ENCODE measurements at places on chromosomes 3 and 15.

GRCh38 chr3:130699765-130700164 lies 46.9 kb downstream of the PIK3R4 start:
- no peak for DNase-seq

DNA sequence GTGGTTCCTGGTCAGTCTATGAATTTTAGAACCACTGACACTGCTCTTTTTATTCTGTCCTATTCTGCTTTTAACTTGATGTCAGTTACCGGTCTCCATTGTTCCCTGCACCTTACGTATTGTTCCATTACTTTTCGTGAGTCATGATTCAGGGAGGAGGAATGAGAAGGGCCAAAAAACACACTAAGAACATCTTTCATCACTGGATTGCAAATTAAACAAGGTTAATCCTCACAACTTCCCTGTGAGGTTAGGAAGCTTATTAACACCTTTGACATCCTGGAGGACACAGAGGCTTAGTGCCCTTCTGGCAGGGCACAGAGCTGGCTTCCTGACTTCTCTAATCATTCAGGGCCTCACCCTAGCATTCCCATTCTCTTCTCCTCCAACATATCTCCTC lies 227.6 kb upstream of the SATB1 start:
- no peak for DNase-seq

DNA sequence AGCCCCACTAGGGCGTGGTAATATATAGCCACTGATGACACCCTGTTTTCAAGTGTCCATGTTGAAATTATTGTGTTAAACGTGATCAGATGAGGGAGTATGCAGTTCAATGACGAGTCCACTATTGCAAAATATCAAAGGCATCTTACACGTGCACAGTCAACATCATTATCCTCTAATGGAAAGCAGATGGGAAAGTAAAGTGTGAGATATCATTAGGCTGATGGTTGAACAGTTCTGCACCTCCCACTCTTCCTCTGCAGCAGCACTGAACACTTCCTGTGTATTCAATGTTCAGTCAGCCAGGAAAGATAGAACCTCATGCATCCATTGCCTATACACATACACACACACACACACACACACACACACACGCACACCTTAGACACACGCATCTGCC lies 431.8 kb upstream of the CCDC54 start:
- DNase-seq, result no peak

DNA sequence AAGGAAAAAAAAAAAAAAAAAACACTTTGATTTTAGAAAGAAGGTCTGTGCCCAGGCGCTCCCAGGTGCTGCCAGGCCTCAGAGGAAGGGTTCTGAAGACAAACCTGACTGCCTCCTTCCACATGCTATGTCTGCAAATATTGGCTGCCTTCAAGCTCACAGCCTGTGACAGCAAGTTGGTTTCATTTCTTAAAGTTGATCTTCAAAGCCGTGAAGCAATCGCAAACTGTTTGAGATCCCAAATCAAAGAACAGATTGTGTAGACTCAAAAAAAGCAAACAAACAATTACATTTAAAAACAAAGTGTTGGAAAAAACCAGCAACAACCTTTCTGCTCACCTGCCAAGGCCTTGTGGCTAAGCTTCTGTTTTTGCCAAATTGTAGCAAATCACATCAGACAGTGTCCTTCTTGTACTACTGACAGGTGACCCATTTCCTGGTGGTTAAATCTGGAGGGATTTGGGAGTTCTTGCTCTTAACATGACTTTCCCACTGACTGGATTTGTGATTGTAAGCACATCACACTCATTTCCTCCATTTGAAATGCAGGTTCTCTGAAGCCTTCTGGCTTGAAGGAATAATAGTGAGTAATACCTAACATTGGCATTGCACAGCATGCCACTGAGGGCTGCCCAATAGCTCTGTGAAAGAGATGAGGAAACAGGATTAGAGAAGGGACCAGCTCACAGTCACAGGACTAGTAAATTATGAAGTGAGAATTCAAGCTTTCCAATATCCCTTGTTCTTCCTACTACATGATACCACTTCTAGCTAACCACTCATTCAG lies 502.4 kb downstream of the LPP start:
- no peak for DNase-seq

GRCh38 chr3:60774617-60775016 lies 476.6 kb downstream of the FHIT start:
- no peak for DNase-seq

GRCh38 chr3:163916596-163917560 lies 1161.4 kb downstream of the SI start:
- DNase-seq, result no peak

DNA sequence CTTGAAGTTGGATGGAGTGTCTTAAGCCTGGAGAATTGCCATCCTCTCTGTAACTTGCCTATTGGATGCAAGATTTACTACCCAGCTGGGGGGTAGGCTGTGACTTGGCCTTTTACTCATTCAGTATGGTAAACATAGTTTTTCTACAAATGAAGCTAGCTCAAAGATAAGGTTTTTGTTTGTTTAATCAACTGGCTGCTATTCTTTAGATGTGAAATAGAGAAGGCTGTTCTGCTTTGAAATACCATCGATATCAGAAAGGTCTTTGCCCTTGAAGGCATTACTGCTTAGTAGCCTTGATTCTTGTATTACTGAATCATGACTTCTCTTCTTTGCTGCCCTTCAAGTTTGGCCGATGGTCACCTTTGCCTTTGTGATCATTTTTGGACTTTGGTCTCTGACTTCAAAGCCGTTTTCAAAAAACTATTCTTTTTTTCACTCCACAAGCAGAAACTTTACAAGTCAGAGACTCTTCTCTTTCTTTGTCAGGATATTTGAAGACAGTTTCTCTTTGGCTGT lies 83.1 kb downstream of the GAP43 start:
- no peak for DNase-seq

DNA sequence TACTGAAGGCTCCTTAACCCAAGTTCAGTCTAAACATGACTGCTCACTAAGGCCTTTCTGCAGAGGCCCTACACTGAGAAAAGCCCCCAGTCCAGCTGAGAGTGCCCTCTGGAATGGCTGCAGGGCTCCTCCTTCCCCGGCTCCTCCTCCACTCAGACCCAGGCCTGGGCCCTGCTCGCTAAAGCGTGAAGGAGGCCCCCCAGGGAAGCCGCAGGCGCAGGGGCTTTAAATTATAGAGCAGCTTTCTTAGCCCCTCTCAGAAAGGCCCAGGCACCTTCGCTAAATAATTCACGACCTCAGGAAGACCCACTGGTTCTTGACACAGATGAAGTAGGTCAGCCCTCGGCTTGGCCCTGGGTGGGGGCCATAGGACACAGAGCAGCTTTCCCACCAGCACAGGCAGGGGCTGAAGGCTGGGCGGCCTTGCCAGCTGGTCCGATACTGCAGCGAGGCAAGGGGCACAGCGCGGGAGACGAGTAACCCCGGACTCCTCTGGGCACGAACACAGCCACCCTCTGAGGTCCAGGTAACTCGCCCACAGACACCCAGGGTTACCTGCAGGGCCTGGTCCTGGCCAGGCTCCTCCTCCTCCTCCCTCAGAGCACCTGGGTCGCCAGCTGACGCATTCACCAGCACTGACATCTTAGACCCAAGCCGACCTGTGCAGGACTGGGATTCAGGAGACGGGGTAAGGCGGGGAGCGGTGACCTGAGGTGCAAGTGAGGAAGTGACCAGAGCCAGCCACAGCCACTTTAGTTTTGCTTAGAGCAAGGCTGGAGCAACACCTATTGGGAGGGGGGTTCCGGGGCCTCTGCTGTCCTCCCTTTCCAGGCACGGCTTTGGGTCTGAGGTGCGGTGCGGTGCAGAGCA lies 36.9 kb downstream of the RBPMS2 start:
- DNase-seq, result no peak

DNA sequence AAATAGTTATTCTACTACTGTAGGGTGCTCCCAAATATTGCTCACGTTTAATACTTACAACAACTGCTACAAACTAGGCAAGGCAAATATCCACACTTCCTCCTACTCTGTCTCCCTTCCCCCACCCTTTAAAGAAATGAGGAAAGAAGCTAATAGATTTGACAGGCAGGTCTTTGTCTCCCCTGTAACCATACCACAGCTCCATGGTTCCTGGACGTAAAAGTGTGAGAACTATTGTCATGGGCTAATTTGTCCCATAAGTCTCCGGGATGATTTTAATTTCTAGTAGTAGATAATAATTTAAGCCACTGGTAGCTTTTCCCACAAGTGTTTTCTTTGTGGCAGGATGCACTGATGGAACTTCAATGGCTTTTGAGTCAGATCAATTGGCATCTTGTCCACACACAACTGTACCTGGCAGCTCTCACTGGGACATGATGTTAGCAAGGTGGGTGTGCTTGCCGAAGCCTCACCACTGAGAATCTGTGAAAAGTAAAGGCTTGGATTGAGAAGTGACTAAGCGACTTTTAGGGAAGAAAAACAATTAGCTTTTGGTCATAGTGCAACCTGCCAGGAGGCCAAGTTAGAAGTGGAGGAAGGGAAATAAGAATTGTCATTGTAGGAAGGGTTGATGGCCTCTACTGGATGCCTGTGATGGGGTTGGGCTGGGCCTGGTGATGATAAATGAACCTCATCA lies 1.4 kb upstream of the CPOX start:
- DNase-seq, result no peak

- DNase-seq, result no peak
These were observed 9.8 kb downstream of the HEG1 start for GRCh38 chr3:125045965-125046364.

- DNase-seq, result no peak
These were observed 11.7 kb downstream of the BAHD1 start for GRCh38 chr15:40452296-40453090.

GRCh38 chr15:70505411-70505919 lies 257.9 kb downstream of the UACA start:
- peak; percentile 40 for DNase-seq

- no peak for DNase-seq
These were observed 352.4 kb upstream of the TMCO5A start for GRCh38 chr15:37581866-37582532.

DNA sequence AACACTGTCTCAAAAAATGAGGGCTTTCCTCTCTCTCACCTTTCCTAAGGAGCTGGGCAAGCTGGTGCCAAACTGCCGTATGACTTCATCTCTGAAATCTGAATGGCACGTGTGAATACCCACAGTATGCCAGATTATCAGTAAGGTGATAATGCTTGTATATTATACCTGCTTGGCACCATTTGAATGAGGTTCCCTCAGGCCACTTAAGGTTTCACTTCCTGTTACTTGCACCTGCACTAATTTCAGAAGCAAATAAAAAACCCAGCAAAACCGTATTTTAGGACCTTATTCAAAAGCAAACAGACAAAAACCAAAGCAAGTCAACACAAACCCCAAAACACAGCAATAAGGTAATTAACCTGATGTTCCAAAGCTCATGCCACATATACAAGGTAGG lies 19.7 kb downstream of the FOXP1 start:
- no peak for DNase-seq

GRCh38 chr3:52086461-52086860 lies 30.1 kb upstream of the DUSP7 start:
- DNase-seq, result no peak

GRCh38 chr15:78630886-78631633 lies 9.9 kb downstream of the CHRNB4 start:
- DNase-seq, result no peak

All from stimulated activated CD4-positive, alpha-beta T cell treated with anti-CD3 and anti-CD28 coated beads, Interleukin-1b, Interleukin-23, amount 100 ng/mL, for 48 hours (primary cell).